ENCODE measurements at places on chromosomes 11 and 22.

DNA sequence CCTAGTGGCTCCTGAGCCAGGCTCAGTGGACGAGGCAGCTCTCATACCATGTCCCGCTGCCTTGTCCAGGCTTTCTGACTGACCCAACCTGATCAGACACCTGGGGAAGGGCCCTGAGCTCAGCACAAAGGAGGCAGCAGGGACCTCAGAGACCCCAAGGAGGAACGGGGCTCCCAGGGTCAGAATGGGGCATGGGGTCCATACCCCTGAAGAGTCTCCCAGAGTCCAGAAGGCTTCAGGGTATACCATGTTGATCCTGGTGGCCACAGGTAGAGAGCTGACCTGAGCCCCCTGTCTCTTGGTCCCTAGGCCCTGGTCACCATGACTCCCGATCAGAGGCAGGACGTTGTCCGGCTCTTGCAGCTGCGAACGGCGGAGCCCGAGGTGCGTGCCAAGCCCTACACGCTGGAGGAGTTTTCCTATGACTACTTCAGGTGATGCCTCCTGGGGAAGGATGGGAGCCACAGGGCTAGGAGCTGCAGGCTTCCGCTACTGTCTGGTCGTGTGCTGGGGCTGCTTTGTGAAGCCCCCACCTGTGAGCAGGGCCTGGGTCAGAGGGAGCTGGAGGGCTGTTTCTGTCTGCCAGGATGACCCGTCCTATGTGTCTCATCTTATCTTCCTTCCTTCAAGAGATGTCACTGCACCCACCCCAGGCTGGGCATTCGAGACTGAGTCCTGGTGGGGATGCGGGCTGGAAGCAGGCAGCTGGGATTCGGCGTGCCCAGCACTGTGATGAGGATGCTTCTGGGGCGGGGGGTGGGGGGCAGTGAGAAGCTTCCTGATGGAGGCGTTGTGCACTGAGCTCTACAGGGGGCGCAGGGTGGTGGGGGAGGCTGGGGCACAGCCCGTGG is 74.2 kb downstream of the MYO7A start:
- no peak for DNase-seq

DNA sequence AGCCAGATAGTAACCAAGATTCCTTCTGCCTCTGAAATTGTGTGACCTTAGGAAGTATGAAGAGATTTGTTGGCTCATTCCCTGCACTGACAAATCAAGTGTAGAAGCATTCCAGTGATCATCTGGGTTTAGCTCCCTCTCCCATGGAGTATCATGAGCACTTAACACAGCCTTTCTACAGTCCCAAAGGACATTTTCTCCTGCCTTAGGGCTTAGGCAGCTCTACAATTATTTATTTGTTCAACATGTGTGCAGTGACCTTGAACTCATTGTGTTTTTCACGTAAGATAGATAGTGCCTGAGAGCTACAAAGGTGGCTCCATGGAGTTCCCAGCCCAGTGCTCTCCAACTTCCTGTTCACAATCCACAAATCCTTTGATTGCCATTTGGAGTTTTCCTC is 94.8 kb upstream of the FAT3 start:
- no peak for DNase-seq

- no peak for DNase-seq
Observed at GRCh38 chr11:133053124-133053776, 479.1 kb downstream of the OPCML start.

DNA sequence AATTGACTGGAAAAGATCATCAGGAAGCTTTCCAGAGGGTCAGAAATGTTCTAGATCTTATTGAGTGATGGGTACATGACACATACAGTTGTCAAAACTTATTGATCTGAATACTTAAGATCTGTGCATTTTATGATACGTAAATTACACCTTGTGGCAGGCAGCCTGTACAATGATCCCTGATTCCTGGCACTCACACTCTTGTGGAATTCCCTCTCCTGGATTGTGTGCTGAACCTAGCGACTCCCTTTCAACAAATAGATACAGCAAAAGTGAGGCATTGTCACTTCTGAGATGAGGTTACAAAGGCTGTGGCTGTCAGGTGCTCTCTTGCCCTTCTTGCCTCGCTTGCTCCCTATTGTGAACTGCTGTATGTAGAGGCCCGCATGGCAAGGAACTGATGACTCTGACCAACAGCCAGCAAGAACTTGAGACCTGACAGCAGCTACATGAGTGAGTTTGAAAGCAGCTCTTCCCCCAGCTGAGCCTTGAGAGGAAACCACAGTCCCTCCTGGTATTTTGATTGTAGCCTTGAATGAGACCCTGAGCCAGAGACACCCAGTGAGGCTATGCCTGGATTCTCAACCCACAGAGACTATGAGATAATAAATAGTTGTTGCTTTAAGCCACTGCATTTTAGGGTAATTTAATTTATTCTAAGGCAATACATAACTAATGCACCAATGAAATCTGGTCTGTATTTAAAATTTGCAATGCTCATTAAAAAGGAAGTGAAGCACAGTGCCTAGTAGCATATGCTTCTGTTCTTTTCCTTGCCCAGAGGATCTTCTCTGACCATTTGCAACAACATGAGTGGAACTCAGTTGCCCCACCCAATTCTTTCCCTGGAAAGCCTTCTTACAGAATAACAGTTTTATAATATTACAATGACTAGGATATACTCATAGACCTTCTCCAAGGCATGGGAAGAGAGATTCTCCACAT is 60.5 kb upstream of the IZUMO1R start:
- no peak for DNase-seq
